Ovary (tissue), 10 donors: ENCODE measurements at places on chromosomes 16 and 17. TPM values are rescaled to one million over a fixed set of nuclear protein-coding genes. Genes with fewer than 3 reads are reported as not detected.
A peak's percentile ranks its signal among the peaks of the same experiment; 100 is the strongest.

- peaks cover 6% of the 10 kb centered on the region for H3K4me1 ChIP-seq
- no peak overlapping the region for H3K4me3 ChIP-seq
- H3K27me3 ChIP-seq, result no peaks in the 10 kb centered on the region
- H3K36me3 ChIP-seq, result no peaks in the 10 kb centered on the region
- H3K27ac ChIP-seq, result no peak overlapping the region
Observed at GRCh38 chr17:3827124-3827773, 18.8 kb downstream of the NCBP3 start.

GRCh38 chr17:34236281-34236892 lies 18.7 kb upstream of the CCL2 start:
- no peak for DNase-seq
- H3K4me3 ChIP-seq, result no peak overlapping the region
- H3K27ac ChIP-seq, result no peak overlapping the region
- no peaks in the 10 kb centered on the region for H3K27me3 ChIP-seq
- H3K36me3 ChIP-seq, result no peaks in the 10 kb centered on the region
- peaks cover 9% of the 10 kb centered on the region for H3K4me1 ChIP-seq

DNA sequence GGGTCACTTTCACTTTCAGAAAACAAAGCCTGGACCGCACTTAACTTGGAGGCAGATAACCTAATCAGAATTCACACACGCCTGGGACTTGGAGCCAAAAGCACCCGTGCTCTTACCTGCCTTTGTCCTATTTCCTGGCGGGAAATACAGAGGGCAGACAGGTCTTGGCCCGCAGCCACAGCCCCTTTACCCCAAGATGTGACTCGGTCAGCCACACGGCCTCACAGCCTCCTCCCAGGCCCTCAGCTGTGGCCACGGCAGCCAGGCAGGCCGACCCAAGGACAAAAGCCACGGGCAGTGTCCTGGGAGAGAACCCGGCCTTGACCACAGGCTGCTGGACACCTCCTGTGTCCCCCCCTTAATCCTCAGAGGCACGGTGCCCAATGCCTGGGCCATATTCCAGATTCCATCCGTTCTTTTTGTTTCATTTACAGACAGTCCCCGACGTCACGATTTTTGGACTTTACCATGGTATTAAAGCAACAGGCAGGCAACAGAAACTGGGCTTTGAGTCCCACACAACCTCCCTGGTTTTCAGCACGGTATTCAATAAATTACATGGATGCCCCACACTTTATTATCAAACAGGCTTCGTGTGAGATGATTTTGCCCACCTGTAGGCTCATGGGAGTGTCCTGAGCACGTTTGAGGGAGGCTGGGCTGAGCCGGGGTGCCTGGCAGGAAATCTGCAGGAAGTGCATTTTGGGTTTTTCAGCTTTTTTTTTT lies 30.1 kb upstream of the GAA start:
- H3K36me3 ChIP-seq, result no peaks in the 10 kb centered on the region
- H3K27me3 ChIP-seq, result no peaks in the 10 kb centered on the region
- peak overlapping the region; percentile 38 for H3K4me3 ChIP-seq
- H3K27ac ChIP-seq, result peak overlapping the region; percentile 85

USP43 gene
- not detected for total RNA-seq

CES5A gene
- total RNA-seq, result not detected

GRCh38 chr16:84544031-84544773 lies 39.7 kb upstream of the MEAK7 start:
- no peaks in the 10 kb centered on the region for H3K4me1 ChIP-seq
- no peaks in the 10 kb centered on the region for H3K27me3 ChIP-seq
- H3K27ac ChIP-seq, result no peak overlapping the region
- no peaks in the 10 kb centered on the region for H3K36me3 ChIP-seq
- H3K4me3 ChIP-seq, result no peak overlapping the region
- DNase-seq, result no peak

HBA1 gene
- 7.4 TPM for total RNA-seq

DNA sequence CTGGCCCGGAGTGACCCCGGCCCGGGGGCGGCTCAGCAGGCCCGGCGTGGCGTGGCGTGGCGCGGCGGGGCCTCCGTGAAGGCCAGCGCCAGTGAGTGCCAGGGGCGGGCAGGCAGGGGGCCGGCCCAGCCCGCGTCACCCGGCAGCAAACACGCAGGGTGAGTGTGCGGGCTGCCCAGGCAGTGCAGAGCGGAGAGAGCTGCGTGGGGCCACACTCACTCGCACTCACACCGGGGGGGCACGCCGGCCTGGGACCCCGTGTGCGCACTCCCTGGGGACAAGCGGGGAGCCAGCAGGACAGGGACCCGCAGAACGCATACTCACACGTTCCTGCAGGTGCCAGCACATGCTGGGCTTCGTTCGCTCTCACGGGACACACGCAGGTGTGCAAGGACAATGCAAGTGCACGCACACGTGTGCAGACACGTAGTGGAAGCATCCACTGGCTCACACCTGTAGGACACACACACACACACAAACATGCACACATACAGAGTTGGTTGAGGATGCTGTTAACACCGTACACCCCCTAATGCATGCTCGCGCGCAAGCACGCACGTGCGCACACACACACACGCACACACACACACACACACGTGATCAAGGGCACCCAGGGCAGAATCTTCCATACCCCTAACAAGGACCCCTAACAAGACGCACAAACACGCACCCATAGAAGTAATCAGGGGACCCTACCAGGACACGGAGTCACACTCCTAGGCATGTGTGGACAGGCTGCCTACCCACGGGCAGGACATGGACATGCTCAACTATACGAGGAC lies 7.7 kb downstream of the USP6 start:
- no peak overlapping the region for H3K27ac ChIP-seq
- H3K27me3 ChIP-seq, result no peaks in the 10 kb centered on the region
- H3K4me3 ChIP-seq, result no peak overlapping the region
- no peaks in the 10 kb centered on the region for H3K4me1 ChIP-seq
- H3K36me3 ChIP-seq, result no peaks in the 10 kb centered on the region
- DNase-seq, result peak; percentile 18

DNA sequence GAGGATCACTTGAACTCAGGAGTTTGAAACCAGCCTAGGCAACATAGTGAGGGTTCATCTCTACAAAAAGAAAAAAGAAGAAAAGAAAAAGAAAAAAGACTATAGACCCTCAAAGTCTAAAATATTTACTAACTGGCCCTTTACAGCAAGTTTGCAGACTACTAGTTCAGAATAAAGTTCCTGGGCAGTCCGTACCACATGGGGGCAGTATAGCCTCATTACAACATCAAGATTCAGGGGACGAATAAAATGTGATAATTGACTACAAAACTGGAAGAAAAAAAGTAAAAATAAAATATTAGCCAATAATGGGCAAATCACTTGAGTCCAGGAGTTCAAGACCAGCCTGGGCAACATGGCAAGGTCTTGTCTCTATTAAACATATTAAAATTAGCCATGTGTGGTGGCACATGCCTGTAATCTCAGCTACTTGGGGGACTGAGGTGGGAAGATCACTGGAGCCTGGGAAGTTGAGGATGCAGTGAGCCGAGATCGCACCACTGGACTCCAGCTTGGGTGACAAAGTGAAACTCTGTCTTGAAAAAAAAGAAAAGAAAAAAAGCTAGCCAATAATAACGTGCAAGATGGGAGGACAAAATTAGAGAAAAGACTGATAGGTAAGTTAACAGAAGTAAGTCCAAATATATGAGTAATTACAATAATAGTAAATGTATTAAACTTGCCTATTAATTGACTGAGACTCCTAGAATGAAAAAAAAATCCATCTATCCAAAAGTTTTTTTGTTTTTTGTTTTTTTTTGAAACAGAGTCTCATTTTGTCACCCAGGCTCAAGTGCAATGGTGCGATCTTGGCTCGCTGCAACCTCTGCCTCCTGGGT lies 129.4 kb upstream of the SEC14L1 start:
- H3K4me1 ChIP-seq, result no peaks in the 10 kb centered on the region
- no peaks in the 10 kb centered on the region for H3K27me3 ChIP-seq
- H3K27ac ChIP-seq, result no peak overlapping the region

DNA sequence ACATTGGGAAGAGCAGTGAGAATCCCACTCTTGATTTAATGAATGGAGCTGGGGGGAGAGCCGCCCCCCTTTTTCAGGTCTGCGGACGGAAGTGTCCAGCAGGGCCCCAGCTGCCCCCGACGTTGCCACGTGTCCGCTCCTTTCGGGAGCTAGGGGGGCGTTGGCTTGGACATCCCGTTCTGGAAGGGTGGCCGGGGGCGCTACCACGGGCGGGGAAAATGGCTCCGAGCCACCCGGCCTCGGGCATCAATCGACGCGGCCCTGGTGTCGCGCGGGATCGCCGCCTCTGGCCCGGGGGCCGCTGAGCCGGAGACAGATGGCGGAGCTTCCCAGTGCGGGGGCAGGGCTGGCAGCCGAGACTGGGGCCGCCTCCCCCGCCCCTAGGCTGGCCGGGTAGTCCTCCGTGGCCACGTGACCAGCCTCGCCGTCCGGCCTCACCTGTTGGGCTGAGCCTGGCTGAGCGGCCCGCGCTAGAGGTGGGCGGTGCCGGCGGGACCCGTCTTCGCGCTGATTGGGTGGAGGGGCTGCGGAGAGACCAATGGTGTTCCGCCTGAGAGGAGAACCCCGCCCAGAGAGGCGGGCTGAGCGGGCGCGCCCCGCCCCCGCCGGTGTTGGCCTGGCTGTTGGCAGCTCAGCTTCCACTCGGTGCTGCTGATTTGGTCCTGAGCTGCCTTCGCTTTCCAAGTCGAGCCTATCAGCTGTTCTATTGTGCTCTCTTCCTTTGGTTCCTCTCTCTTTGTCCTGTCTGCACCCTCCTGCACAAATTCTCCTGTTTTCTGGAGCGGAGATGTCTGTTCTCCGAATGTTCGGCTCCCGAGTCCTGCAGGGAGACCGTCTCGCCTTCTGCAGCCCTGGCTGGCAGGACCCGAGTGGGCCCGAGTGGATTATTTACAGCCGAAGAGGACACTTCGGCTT lies 8.3 kb downstream of the HS3ST3B1 start:
- H3K27ac ChIP-seq, result peak overlapping the region; percentile 38
- no peaks in the 10 kb centered on the region for H3K27me3 ChIP-seq
- peaks cover 4% of the 10 kb centered on the region for H3K4me1 ChIP-seq
- H3K36me3 ChIP-seq, result no peaks in the 10 kb centered on the region
- peak; percentile 94 for DNase-seq

DNA sequence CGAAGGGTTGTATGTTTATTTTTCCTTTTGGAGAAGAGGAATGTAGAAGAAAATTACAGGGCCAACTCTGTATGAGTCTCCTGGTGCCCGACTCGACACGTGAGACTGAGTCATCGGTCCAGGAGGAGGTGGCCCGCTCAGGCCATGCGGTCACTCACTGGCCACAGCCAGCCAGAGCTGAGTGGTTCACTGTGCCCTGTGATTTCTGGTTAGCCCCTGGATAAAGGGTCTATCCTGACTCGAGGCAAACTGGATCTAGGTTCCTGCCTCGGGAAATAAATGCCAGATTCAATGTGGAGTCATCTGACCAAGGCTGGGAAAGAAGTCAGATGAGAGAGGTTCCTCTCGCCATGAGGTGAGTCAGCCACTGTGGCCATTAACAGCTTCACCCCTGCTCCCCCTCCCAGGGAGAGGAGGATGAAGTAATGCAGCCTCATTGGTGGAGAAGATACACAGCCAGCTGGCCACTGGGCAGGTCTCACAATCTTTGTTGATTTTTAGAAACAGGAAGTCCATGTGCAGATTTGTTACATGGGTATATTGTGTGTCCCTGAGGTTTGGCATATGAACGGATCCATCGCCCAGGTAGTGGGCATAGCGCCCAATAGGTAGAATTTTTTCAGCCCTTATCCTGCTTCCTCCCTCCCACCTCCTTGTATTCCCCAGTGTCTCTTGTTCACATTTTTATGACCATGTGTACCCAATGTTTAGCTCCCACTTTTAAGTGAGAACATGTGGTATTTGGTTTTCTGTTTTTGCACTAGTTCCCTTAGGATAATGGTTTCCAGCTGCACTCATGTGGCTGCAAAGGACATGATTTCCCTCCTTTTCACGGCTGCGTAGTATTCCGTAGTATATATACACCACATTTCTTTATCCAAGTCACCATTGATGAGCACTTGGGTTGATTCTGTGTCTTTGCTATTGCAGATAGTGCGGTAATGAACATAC lies 21.7 kb upstream of the USP36 start:
- H3K4me3 ChIP-seq, result no peak overlapping the region
- H3K36me3 ChIP-seq, result no peaks in the 10 kb centered on the region

- H3K27ac ChIP-seq, result no peak overlapping the region
- no peaks in the 10 kb centered on the region for H3K4me1 ChIP-seq
- H3K36me3 ChIP-seq, result no peaks in the 10 kb centered on the region
- no peak overlapping the region for H3K4me3 ChIP-seq
- H3K27me3 ChIP-seq, result no peaks in the 10 kb centered on the region
- no peak for DNase-seq
Observed at GRCh38 chr16:16867973-16868372, 489.0 kb downstream of the NPIPA7 start.
